ENCODE measurements at places on chromosomes 13 and 19. TPM values are rescaled to one million over a fixed set of nuclear protein-coding genes. Genes with fewer than 3 reads are reported as not detected.

ICAM5 gene
- not detected for total RNA-seq

CEACAM21 gene
- total RNA-seq: not detected

DNA sequence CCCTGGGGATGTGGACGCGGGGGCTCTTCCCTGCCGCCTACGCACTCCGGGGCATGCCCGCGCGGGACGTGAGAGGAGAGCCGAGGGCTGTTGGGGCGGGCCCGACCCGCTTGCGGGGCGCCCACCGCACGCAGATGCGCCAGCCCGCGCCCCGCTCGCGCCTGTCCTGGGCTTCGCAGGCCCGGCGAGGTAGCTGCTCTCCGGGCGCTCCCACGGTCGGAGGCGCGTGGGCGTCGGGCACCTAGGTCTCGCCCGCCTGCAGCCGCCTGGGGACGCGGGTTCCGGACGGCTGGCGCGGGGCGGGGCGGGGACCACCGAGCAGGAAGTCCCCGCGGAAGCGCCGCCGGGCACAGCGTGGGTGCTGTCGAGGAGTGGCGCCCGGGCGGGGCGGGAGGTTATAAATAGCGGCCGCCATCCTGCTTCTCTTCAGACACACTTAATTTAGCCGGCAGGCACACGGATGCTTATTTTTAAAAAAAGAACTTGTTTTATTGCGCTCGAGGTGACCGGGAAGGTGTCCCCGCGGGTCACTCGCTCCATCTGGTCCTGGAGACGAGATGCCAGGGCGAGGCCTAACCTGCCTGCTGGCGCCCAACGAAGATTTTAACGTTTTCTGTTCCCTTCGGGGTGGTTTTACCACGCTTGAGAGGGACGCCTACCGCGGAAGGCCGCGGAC is 561 bp upstream of the GJA3 start:
- peak; percentile 53 for DNase-seq

GRCh38 chr13:43061496-43062280 is 38.3 kb downstream of the DNAJC15 start:
- DNase-seq: no peak

- no peak for DNase-seq
These were observed 157.5 kb downstream of the DLEU7 start for GRCh38 chr13:50685956-50686355.

GRCh38 chr13:24199016-24199415 is 38.5 kb downstream of the SPATA13 start:
- DNase-seq: no peak

DNA sequence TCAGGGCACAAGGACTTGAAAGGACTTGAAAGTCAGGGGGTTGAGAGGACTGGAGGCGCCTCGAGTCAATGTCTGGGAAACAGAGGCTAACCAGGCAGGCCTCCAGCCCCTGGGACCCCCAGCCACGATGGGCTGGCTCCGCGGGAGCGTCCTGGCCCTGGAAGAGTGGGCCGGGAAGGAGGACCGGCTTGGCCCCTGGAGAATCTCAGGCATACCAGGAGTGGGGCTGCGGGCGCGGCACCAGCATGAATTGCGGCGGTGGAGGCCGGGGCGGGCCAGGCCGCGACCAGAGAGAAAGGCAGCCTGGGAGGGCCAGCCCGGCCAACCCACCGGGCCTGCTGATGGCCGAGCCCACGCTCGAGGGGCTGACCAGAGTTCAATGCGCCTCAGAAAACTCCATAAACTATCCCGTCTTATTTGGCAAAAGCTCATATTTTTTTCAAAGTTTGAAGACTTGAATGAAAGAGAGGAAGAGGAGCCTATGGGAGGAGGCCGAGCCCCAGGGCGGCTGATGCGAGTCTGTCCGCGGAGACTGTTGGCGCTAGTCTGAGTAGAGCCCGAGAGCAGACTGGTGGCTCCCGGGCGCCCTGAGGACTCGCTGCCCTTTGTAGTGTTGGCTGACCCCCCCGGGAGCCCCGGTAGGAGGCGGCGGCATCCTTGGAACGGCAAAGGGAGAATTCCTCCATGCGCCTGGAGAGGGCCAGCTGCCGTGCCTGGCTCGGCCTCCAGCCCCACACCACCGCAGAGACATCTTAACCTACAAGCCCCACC is 68.0 kb downstream of the MLLT1 start:
- no peak for DNase-seq

DNA sequence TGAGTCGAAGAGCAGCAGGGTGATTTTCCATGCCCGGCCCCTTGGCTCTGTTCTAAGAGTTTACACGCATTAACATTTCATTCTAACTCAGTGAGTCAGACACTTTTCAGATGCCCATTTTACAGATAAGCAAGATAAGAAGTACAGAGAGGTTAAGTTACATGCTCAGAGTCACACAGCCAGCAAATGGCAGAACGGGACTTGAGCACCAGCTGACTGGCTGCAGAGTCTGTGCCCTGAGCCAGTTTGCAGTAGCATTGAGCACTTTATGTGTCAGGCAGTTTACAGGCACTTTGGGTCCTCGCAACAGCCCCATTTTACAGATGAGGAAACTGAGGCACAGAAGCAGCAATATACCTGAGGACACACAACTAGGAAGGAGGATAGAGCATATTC is 19.0 kb downstream of the CCDC8 start:
- no peak for DNase-seq

DNA sequence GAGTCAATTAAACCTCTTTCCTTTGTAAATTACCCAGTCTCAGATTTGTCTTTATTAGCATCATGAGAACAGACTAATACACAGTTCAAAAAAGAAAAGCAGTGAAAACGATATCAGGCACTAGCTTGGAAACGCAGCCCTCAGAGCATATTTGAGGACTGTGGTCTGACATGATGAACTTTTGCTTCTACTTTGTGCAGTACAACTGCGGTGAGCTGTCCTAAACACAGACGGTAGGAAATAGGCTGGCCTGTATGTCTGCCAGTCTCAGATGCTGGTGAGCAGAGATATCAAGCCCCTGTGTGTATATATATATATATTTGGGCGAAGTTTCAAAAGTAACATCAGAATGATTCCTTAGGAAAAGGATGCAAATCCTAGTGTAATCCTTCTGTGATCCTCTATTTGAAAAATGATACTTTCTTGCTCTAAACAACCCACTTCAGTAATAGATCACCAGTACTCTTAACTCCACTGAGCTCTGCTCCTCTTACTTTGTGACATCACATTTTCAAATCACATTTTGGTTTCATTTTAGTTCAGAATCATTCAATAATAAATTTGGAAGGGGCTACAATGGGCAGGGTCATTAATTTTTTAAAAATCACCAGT is 74.4 kb downstream of the TNFRSF19 start:
- no peak for DNase-seq

- DNase-seq: no peak
These were observed 1972.2 kb downstream of the OLFM4 start for GRCh38 chr13:55000844-55001243.

DNA sequence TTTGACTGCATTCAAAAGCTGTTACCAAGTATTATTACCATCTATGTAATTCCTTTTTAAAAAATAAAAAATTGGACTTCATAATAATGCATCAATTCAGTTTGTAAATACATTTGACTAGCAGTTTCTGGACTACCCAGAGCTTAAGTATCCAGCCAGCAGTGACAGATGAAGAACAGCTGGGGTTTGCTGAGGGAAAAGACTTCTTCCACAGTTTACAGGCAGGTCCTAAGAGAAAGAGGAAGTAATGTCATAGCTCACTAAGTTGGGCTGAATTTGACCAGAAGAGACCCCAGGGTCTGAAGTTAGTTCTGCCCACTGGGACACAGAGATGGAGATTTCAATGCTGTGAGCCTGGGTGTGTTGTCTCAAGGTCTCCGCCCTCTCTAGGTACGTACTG is 96.4 kb downstream of the MBNL2 start:
- DNase-seq: no peak

ZNF283 gene
- 13.4 TPM for total RNA-seq

- no peak for DNase-seq
These were observed 21.9 kb downstream of the CCL25 start for GRCh38 chr19:8074501-8074900.

GRCh38 chr13:51058461-51059167 is 52.5 kb downstream of the C13orf42 start:
- DNase-seq: peak; percentile 80

DNA sequence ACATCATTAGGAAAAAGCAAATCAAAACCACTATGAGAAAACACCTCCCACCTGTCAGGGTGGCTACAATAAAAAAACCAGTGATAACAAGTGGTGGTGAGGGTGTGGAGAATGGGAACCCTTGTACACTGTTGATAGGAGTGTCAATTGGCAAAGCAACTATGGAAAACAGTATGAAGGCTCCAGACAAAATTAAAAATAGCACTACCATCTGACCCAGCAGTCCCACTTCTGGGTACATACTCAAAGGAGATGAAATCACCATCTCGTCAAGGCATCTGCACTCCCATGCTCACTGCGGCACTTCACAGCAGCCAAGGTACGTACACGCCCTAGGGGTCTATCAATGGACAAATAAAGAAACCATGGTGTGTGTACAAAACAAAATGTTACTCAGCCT is 715.1 kb downstream of the UQCRFS1 start:
- no peak for DNase-seq

DNA sequence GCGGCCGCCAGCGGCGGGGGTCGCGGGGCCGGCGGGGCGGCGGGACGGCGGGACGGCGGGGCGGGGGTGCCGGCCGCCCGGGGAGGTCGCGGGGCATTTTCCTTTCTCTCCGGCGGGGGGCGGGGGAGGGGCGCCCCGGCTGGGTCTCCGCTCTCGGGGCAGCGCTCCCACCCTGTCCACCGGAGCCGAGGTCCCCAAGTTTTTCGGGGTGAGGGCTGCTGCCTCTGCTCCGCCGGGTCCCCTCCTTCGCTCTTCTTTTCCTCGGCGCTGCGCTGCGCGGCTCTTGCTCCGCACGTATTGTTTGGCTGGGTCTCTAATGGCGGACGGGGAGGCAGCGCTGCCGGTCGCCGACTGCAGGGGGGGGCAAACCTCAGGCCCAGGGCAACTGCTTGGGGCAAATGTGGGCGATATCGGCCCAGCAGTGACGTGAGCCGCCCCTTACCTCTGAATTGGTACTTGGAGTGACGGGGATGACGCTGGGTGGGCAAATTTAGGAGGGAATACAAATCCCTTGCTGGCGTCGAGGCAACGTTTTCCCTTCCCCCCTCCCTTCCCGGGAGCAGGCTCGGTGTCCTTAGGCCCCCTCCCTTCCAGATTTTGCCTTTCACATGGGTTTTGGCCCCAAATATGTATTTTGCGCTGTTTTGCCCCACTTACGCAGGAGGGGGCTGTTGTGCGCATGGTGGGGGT is 759 bp downstream of the ZMYM2 start:
- peak; percentile 81 for DNase-seq

SULT2A1 gene
- not detected for total RNA-seq

FGF21 gene
- not detected for total RNA-seq

DNA sequence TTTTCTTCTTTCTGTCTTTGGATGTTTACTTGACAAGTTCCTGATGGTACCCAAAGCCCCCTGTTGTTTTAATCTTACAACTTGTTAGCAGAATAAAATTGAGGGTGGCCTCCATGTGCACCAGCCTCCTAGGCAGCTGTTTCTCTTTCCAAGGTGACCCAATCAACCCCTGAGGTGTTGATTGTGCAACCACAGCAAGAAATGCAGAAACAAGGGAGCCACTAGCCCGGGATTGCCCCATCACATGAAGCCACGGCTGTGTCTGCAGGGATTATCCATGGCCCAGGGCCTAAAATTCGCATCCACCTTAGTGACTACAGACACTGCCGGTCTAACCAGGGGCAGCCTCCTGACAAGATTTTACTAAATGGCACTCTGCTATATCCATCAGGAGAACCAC is 14.4 kb downstream of the CEACAM4 start:
- DNase-seq: no peak

KCNN1 gene
- total RNA-seq: 5.5 TPM

TNFRSF19 gene
- total RNA-seq: 21.4 TPM

DNA sequence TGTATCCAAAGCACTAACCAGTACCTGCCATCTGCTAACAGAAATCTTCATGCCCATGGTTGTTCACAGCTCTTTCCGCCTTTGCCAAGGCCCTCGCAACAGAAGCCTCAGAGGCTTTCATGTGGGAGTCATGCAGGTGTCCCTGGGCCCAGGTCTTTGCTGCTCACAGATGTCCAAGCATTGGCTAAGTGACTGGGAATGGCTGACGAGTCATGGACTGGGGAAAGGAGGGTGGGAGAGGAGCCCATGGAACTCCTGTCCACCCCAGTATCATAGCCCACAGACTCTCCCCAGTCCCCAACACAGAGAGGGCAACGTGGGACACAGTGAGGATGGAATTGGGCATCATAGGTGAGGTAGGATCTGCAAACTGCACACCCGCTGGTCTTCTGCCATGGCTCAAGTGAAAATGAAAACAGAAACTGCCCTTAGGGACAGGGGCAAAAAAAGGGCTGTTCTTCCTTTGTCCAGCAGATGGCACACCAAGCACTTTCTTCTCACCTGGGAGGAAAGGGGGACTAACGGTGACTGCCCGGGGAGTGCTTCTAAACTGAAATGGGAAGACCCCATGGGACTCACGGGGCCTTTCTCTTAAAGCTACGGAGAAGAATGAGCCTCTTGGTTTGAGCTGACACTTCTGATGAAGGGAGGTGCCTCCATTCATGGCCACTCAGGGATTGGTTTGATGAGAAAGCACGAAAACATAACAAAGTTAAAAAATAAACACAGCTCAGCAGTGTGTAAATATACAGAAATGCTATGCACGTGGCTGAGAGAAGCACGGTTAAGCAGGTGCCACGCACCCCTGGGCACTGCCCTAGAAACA is 11.1 kb upstream of the DHRS12 start:
- DNase-seq: peak; percentile 76

ZNF506 gene
- 16.1 TPM for total RNA-seq

- DNase-seq: peak; percentile 84
These were observed 19.7 kb upstream of the SYCN start for GRCh38 chr19:39223703-39224279.

GRCh38 chr13:30133554-30133912 is 173.8 kb downstream of the KATNAL1 start:
- no peak for DNase-seq

PSG11 gene
- not detected for total RNA-seq

DNA sequence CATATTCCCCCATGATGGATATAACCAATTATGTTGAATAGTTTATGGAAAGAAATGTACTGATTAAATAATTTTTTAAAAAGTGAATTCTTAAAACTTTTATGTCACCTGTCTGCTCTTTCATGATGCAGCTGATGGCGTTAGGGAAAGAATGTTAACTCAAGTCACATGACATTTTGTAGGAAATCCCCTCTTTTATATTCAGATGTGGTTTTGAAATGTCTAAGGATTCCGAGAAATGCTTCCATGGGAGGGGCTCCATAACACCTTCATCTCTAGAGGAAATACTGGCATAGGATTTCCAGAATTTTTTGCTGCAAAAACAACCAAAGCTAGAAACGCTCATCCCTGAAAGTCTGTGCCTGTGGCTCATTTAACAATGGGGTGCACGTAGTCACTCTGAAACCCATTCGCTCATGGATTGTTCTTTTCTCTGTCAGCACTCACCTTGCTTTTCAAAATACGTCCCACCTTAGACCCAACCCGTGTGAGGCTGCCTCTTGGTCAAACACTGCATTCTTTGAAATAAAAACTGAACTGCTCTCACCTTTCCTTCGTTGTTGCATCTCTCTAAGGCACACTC is 288.9 kb downstream of the SHISA2 start:
- DNase-seq: no peak

Data from neural progenitor cell (in vitro differentiated cells).